Smooth muscle cell of the pulmonary artery (primary cell): ENCODE measurements at places on chromosomes 5 and 9. TPM values are rescaled to one million over a fixed set of nuclear protein-coding genes. Genes with fewer than 3 reads are reported as not detected.

SAXO1 gene
- total RNA-seq, result under 0.01 TPM in 1 of 2 replicates, not detected in the other

MYOT gene
- not detected in 2 replicates for total RNA-seq

SPATA31E1 gene
- total RNA-seq, result not detected in 2 replicates

OR2Y1 gene
- total RNA-seq, result not detected in 2 replicates

CARD9 gene
- 0.85 and 3.1 TPM in 2 replicates for total RNA-seq

GOLPH3 gene
- 67.9 and 81.4 TPM in 2 replicates for total RNA-seq

MSMP gene
- total RNA-seq, result 0.43 TPM in 1 of 2 replicates, not detected in the other

NR3C1 gene
- total RNA-seq, result 85.8 and 93.3 TPM in 2 replicates

INSYN2B gene
- 2.1 and 3.3 TPM in 2 replicates for total RNA-seq

APBA1 gene
- 14.5 and 21.8 TPM in 2 replicates for total RNA-seq

HTR4 gene
- 0.07 and 3.3 TPM in 2 replicates for total RNA-seq

ZFP37 gene
- total RNA-seq, result 2.3 and 3.0 TPM in 2 replicates

LCNL1 gene
- 0.50 and 1.1 TPM in 2 replicates for total RNA-seq

LHX2 gene
- not detected in 2 replicates for total RNA-seq
